BE2C (cell line): ENCODE measurements at places on chromosomes 2 and 18.

GRCh38 chr18:62877411-62878221 lies 162.3 kb downstream of the PHLPP1 start:
- no peak for DNase-seq

DNA sequence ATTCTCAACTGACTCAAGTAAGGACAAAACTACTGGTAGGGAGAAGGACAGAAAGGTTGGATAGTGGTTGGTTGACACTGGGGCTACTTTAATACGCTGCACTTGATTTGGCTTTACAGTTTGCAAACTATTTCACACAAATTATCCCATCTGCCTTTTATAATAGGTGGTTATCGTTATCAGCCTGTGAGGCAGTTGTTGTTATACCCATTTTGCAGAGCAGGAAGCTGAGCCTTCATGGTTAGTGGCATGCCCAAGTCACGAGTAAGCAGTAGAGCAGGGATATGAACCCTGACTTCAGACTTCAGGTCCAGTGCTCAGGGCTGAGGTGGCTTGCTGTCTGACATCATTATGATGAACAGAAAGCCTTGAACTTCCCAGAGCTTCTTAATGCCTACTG lies 5.3 kb downstream of the CTIF start:
- DNase-seq: no peak

DNA sequence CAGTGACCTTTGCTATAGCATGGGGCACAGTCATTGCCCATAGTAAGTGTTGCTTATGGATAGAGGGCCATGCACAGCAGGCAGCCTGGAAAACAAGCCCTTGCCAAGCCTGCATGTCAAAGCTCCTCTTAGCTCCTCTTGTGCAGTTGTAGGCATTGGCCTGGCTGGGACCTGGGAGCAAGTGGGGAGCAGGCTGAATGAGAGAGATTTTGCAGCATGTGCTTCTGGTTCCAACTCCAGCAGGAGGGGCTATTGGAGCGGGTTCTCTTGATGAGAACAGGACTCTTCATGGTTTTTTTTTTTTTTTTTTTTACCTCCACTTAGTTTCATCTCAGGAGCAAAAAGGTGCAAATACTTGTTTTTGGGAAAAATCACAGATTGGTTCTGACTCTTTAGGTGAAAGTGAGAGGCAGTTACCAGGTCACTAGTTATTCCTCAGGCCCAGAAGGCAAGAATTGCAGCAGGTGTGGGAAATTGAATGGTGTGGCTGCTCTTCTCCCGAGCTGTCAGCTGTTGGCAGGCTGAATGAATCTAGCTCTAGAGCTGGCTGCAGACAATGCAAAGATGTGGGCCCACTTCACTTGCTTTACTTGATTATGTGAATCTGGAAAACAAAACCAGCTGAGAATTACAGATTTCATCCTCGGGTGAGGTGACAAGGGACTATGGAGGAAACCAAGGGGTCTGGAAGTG lies 95.9 kb downstream of the MAP4K4 start:
- DNase-seq: peak; percentile 39

GRCh38 chr2:238082827-238083226 lies 17.3 kb upstream of the ESPNL start:
- no peak for DNase-seq

DNA sequence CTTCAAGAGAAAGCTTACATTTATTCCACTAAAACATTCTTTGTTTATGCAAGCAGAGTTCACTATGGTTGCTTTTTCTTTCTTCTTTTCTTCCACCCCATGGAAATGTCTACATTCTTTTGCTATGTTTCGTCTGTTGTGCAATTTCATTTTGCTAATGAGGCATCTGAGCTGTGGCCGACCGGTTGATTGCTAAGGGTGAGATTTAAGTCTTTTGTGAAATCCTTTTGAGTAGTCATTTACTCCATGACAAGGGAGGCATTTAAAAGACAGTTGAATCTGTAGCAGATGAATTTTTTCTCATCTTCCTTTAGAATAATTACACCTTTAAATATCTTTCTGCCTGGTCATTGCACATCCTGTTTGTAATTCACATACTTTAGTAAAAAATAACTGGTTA lies 324.1 kb upstream of the THUMPD2 start:
- no peak for DNase-seq

DNA sequence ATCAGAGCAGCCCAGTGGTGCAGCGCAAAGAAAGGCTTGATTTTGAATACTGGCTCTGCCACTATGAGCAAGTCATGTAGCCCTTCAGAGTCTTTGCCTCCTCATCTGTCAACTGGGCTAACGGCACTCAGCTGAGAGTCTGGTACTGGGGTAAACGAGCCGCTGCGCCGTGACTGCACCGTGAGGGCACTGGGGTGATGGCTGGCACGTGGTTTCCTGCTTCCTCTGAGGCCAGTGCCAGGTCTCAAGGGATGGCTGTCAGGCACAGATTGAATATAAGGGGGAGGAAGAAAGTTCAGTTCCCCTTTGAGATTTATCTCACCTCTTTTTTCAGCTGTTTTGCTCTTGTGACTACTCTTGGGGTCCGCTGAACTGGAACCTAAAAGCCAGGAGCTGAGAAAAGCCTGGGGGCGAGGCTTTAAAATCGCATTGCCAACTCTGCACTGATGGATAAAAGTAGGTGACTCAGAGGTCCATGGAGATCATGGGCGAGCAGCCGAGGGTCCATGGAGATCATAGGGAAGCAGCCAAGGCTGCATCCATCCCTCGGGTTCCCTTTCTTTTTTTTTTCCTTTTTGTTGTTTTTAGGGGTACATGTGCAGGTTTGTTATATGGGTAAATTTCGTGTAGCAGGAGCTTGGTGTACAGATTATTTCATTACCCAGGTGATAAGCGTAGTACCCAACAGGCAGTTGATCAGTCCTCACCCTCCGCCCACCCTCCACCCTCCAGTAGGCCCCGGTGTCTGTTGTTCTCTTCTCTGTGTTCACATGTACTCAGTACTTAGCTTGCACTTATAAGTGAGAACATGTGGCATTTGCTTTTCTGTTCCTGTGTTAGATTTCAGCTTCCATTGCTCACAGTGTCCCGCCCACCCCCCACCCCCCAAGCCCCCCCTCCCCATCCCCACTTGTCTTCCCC lies 114.3 kb downstream of the SPP2 start:
- peak; percentile 16 for DNase-seq

DNA sequence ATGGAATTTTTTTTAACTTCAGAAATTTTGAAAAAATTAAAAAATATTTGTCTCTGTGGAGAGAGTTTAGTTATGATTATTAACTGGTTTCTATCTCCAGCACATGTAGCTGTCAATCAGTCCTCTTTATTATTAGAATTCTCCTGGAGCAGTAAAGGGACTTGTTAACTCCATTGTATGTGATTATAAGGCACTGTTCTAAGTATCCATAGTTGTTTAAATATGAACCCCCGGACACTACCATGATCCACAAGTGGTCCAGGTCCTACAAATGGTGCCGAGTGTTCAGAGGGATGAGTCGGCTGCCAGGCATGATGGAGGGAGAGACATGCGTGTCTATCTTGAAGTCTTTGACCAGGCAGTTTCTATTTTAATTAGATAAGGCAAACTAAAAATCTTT lies 492 bp downstream of the CHRNA1 start:
- DNase-seq: no peak

- no peak for DNase-seq
Observed at GRCh38 chr2:62569907-62570841, 64.2 kb upstream of the TMEM17 start.

GRCh38 chr18:56119681-56120080 lies 518.7 kb downstream of the TXNL1 start:
- DNase-seq: no peak

GRCh38 chr2:26583381-26583911 lies 57.7 kb downstream of the CIB4 start:
- DNase-seq: no peak

DNA sequence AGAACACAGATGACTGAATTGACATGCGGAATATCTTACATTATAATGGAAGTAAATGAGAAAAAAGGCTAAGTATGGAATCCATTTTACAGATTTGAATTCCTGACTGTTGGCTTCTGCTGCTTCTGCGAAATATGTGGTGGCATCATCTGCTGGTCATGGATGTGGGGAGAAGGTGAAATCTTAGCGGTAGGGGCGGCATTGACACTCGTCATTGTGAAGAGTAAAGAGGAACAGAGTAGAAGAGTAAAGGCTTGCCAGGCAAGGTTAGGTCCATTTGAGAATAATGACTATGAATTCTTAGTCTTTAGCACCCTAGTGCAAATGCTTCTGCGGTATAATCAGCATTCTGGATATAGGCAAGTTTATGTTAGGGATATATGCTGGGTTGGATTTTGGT lies 32.4 kb downstream of the ACTR3 start:
- DNase-seq: no peak
